ENCODE measurements at places on chromosomes 13 and 19.

DNA sequence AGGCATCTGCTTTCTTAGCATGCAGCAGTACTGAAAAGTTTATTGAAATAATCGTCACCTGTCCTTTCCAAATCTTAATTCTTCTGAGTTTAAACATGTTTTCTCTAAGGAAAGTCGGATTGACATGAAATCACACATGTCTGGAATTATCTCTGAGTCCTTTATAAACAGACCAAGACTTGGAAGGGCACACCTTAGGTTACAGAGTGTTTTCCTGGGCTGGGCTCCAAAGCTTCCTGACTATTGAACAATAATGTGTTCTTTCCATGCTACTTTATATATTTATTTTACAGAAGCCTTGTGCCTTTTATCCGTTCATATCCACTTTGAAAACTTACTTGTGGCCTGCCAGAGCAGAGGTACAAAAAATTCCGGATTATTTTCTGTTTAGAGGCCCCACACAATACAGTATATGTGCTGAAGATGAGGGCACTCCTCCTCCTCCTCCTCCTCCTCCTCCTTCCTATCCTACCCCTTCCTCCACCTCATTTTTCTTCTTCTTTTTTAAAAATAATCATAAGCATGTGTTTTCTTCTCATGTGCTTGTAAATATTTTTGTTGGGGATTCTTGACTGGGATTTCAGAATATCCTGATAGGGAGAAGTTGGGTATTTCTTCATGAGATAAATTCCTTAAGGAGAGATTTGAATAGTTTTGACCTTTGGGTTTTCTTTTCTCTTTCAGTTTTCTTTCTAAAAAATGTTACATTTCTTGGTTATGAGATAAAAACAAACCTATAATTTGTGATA is 52.3 kb downstream of the LRCH1 start:
- no peak for DNase-seq

DNA sequence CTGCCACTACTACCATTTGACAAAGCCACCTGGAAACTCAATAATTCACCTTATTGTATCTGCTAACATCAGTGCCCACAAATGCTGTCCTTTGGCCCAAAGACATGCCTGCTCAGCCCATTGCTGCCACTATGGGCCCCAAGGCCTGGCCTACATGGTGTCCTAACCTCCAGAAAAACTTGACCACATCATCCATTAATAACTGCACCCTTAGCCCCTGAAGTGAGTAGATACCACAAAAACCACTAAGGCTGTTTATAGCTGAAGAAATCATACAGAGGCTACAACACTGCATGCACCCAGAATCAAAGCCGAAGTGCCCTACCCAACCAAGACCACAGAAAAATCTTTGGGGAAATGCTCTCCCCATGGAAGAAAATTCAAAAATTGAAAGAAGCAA is 932.8 kb upstream of the SLITRK6 start:
- no peak for DNase-seq

DNA sequence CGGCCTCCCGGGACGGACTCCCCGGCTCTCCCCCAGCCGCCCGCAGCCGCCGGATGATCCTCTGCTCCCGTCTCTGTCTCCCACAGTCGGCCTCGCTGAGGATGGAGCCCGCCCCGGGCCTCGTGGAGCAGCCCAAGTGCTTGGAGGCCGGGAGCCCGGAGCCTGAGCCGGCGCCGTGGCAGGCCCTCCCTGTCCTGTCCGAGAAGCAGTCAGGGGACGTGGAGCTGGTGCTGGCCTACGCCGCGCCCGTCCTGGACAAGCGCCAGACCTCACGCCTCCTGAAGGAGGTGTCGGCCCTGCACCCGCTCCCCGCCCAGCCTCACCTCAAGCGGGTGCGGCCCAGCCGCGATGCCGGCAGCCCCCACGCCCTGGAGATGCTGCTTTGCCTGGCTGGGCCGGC is 6.8 kb downstream of the ADAT3 start:
- no peak for DNase-seq

DNA sequence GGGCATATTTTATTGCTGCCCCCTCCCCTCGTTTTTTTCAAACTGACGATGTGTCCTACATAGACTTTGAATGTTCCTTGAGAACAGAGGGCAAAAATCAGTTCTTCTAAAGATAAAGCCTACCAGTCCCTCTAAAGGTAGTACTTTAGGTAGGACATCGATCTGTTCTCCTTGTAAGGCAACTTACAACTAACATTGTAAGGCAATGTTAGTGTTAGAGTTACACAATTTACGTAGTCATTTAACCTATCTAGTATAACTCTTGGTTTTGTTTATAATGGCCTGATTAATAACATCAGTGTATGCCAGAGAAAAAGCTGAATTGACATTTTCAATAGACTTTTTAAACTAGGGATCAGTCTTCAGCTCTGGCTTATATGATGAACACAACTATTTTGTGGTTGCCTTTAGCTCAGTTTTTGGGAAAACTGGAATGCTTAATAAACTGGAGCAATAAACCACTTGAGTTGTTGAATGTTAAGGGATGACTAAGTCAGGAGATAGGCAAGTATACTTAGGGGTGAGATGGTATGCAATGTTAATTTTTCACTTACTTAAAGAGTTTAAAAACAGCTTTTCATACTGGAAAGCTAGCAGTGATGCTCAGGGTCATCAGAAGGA is 2.2 kb downstream of the NDFIP2 start:
- no peak for DNase-seq

DNA sequence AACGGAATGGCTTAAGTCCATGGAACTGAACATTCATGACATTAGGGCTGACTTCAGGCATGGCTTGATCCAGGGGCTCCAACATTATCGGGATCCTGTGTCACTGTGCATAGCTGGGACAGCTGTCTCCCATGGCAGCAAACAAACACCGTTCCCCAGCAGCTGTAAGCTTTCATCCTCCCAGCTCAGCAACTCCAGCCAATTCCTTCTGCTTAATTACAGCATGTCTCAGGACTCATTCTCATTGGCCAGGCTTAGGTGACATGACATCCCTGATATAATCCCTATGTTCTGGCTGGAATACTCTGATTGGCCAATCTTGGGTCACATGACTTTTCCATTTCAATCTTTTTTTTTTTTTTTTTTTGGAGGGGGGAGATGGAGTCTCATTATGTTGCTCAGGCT is 10.9 kb upstream of the TLE5 start:
- DNase-seq = no peak

GRCh38 chr19:14487370-14488125 is 8.4 kb downstream of the GIPC1 start:
- no peak for DNase-seq

DNA sequence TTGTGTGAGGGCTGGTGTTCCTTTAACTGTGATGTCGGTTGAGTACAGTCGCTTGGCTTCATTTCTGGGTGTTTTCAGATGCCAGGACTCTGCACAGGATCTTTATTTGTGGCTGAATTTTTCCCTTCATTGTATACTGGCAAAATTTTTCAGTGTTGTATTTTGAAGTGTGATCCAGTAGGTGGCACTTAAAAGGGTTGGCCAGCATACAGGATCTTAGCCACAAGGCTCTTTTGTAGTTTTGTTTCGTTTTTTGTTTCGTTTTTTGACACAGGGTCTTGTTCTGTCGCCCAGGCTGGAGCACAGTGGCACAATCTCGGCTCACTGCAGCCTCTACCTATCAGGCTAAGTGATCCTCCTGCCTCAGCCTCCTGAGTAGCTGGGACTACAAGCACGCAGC is 8.7 kb downstream of the FCAR start:
- peak; percentile 67 for DNase-seq

DNA sequence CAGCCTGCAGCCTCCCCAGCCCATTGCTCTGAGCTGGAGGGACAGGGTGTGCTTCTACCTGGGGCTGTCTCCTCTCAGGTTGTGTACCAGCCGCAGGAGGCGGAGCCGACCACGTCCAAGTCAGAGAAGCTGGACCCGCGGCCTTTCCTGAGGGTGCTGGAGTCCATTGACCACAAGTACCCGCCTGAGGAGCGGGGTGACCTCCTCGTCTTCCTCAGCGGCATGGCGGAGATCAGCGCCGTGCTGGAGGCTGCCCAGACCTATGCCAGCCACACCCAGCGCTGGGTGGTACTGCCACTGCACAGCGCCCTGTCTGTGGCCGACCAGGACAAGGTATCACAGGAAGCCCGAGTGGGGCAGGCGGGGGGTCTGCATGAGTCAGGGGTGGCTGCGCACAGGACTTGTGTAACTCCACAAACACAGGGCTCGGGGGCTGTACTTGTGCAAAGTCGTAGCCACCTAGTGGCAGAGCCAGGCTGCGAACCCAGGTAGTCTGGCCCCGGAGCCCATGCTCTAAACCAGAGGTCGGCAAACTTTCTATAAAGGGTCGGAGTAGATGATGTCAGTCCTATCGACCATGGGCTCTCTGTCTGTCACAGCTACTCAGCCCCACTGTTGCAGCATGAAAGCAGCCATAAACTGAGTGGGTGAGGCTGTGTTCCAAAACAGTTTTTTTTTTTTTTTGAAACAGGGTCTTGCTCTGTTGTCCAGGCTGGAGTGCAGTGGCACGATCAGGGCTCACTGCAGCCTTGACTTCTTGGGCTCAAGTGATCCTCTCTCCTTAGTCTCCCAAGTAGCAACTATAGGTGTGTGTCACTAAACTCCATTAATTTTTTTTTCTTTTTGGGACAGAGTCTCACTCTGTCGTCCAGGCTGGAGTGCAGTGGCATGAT is 8.9 kb downstream of the DHX34 start:
- DNase-seq = no peak

DNA sequence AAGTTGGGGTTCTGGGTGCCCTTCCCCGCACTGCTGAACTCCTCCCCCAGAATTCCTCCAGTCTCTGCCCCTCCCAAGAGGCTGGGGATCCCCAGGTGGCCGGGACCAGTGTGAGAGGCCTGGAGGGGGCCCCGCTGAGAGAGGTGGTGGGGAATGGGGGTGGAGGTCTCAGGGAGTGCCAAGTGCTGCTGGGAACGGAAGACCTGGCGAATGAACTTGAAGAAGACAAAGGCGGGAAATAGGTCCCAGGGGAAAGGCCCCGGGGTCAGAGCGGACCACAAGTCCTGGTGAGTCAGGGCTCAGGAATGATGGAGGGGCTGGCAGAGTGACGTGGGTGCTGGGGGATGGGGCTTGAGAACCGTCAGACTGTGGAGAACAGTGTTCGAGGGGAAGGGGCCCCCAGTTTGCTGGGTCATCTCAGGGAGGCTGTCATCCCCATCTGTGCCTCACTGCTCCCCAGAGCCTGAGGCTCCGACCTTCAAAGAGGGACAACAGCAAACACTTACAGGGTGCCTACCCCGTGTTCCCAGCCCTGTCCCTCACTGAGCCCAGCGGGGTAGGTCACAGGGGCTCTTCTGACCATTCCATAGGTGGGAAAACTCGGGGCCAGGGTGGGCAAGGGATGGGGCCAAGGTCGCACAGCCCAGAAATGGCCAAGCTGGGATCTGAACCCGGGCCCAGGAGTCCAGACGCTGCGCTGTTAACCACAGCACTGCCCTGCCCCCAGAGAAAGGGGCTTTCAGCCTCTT is 16.0 kb upstream of the SEMA6B start:
- DNase-seq = no peak

- no peak for DNase-seq
These were observed 24.7 kb downstream of the MAP2K2 start for GRCh38 chr19:4099041-4099764.

GRCh38 chr13:110398564-110399507 is 91.8 kb downstream of the COL4A2 start:
- no peak for DNase-seq

DNA sequence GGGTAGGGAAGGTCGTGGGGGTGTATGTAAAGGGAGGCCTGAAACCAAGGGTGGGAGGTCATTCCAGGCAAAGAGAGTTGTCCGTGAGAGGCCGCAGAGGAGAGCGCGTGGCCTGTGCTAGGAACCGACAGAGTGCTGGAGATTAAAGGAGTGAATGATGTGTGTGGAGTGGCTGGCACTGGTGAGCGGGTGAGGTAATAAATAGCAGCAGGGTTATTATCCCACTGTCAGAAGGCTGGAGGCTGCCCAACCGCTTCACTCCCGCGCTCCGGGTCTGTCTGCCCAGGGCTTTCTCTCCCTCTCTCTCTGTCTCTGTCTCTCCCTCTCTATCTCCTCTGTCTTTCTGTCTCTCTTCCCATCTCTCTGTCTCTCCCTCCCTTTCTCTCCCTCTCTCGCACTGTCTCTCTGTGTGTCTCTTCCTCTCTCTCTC is 17.4 kb downstream of the ZNF579 start:
- DNase-seq = no peak

DNA sequence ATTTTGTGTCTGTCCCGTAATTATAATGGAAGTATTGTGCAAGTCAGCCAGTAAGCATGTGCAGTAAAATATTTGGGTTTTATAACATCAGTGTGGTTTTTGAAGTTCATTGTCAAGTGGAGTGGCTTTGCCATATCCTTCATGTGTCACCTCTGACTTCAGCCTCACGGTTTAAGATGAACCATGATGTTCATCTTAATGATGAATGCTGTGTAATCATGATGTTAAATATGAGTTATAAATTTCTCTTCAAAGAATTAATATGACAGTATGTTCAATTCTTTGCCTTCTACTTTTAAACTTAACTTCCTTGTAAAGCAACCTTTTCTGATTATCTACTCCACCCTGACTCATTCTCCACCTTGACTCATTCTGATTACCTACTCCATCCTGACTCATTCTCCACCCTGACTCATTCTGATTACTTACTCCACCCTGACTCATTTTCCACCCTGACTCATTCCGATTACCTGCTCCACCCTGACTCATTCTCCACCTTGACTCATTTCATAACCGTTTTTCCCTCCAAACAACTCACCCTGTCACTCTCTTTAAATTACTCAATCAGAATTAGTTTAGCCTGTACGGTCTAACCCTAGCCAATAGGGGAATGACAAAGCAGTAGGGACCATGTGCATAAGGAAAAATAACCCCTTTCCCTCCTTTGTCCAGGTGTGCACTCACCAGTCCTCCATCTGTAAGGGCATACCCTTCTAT is 50.3 kb upstream of the ANKRD10 start:
- DNase-seq = no peak

GRCh38 chr19:535017-535835 is 3.7 kb downstream of the CDC34 start:
- DNase-seq = no peak

- no peak for DNase-seq
These were observed 739.4 kb downstream of the LIG4 start for GRCh38 chr13:107475753-107476453.

- DNase-seq = peak; percentile 72
These were observed 95.2 kb upstream of the CLDN10 start for GRCh38 chr13:95457294-95457693.

DNA sequence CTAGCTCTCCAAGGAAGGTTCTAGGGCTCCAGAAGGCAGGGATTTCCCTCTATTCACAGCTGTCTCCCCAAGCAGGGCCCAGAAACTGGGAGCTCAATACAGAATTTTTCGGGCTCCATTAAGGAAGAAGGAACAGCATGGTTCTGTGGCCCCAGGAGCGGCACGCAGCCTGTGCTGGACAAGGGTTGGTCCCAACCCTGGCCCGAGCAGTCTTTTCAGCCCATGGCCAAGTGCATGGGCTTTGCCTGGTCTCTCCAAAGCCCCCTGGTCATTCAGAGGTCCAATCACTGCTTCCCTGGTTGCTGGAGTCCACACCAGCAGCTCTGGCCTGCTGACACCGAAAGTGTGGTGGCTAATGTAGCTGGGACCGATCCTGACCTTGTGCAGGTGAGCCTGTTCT is 6.6 kb upstream of the PRKD2 start:
- no peak for DNase-seq

Data from GM13977 (cell line).